Calu3 (cell line): ENCODE measurements at places on chromosomes 3 and 15. TPM values are rescaled to one million over a fixed set of nuclear protein-coding genes. Genes with fewer than 3 reads are reported as not detected.

DNA sequence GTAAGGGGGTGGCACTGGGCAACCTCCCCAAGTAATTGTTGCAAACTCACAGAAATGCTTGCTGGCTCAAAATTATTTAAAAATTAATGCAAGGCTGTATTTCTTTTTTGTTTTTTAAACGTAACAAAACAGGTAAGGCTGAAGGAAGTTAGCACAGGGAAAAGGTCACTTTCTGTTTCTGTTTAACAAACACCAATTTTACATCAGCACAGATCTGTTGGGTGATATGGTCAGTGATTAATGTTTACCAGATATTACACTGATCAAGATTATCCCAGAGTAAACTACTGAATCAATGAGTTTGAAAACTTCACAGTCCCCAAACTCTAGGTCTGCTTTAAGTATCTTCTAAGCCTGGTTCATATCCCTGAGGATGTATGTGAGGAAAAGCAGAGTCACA is 558.0 kb downstream of the FOXP1 start:
- peaks cover 6% of the 10 kb centered on the region for H3K36me3 ChIP-seq
- H3K4me3 ChIP-seq: peak overlapping the region; percentile 26
- peak overlapping the region; percentile 96 for H3K27ac ChIP-seq
- DNase-seq: no peak

Gene DUT
- total RNA-seq: 94.6 and 116 TPM in 2 replicates

Gene ZNF385D
- total RNA-seq: not detected in 2 replicates

DNA sequence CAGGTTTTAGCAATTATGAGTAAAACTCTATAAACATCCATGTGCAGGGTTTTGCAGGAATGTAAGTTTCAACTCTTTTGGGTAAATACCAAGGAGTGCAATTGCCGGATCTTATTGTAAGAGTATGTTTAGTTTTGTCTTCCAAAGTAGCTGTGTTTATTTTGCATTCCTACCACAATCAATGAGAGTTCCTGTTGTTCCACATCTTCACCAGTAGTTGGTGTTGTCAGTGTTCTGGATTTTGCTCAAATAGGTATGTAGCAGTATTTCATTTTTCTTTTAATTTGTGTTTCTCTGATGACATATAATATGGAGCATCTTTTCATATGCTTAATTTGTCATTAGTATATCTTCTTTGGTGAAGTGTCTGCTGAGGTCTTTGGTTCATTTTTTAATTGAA is 185.1 kb upstream of the GALNT15 start:
- H3K4me3 ChIP-seq: no peak overlapping the region
- no peaks in the 10 kb centered on the region for H3K4me1 ChIP-seq
- no peak overlapping the region for H3K27ac ChIP-seq
- H3K36me3 ChIP-seq: no peaks in the 10 kb centered on the region

Gene ADAMTS7
- 1.3 and 1.4 TPM in 2 replicates for total RNA-seq

GRCh38 chr3:131717493-131717892 is 214.7 kb upstream of the MRPL3 start:
- H3K4me3 ChIP-seq: no peak overlapping the region
- no peak for DNase-seq
- H3K27me3 ChIP-seq: no peaks in the 10 kb centered on the region
- no peak overlapping the region for H3K27ac ChIP-seq
- H3K36me3 ChIP-seq: no peaks in the 10 kb centered on the region
- peaks cover 21% of the 10 kb centered on the region for H3K4me1 ChIP-seq

- DNase-seq: no peak
- H3K27me3 ChIP-seq: no peaks in the 10 kb centered on the region
- no peaks in the 10 kb centered on the region for H3K4me1 ChIP-seq
- no peak overlapping the region for H3K27ac ChIP-seq
Measured at GRCh38 chr3:19073341-19074105, 74.8 kb upstream of the KCNH8 start.
